ENCODE measurements at places on chromosomes 5 and 9. TPM values are rescaled to one million over a fixed set of nuclear protein-coding genes. Genes with fewer than 3 reads are reported as not detected.

GRCh38 chr5:115349001-115349817 is 52.8 kb upstream of the CCDC112 start:
- DNase-seq, result no peak

DNA sequence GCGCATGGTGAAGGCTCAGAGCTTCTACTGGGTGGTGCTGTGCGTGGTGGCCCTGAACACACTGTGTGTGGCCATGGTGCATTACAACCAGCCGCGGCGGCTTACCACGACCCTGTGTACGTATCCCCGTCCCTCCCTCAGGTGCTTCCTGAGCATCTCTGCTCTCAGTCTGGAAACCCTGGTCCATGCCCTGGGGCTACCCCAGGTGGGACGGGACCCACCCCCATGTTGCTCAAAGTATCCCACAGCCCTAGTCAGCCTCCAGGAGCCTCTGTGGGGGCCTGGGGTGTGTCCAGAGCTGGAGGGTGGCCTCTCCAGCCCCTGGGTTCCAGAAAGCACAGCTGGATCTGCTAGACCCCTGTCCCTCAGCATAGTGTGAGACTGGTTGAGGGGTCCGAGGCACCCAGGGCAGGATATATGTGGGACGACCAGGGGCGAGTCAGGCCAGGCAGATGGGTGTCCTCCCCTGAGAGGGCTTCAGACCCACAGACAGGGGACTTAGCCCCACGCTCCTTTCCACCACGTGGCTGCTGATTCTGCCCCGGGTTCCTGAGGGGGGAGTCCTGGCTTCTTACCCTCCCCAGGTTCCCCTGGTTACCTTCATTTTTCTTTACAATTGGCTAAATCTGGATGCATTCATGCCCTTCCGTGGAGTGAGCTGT is 94.0 kb downstream of the CACNA1B start:
- DNase-seq, result no peak

DNA sequence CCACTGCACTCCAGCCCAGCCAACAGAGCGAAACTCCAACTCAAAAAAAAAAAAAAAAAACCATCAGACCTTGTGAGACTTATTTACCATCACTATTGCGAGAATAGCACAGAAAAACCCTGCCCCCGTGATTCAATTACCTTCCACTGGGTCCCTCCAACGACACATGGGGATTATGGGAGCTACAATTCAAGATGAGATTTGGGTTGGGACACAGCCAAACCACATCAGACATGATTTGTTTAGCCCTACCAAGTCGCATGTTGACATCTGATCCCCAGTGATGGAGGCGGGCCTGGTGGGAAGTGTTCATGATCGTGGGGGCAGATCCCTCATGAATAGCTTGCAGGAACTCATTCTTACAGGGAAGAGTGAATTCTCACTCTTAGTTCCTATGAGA is 26.6 kb downstream of the MYO10 start:
- no peak for DNase-seq

DNA sequence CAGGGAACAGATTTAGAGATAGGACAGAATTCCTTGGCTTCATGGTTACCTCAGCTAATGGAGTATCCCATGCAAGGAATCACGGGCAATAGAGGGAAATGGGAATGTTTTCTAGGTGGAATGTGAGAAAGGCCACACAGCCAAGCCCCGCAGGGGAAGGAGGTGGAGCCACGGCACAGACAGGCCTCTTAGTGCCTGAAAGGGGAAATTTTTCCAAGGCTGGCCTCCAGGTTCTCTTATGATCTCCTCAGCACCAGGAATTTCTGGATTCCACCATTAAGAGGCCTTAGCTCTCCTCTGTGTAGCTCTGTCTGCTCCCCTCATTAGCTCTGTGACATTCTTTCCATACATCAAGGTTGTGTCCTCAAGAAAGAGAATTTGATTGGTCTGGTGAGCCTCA is 124.7 kb downstream of the GALNT10 start:
- no peak for DNase-seq

GRCh38 chr5:90982576-90982975 is 400.5 kb downstream of the ARRDC3 start:
- no peak for DNase-seq

DNA sequence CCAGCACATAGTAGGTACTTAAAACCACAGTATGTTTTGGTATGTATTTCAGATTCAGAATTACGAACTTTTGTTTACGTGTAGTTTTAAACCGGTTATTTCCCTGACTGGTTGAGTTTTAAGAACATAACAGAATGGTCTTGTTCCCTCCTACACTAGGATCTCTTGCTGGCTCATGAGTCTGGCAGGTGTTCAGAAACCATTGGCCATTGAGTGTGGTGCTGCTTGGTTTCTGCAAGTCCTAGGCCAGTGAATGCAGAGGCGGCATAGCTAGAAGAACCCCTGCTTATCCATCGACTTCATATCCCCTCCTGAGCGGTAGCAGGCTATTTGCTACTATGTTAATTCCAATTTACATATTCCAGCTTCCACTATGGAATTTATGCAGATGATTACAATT is 65.6 kb downstream of the GPR21 start:
- no peak for DNase-seq

Gene LCN15
- not detected for total RNA-seq

Gene LURAP1L
- total RNA-seq, result 11.1 TPM

DNA sequence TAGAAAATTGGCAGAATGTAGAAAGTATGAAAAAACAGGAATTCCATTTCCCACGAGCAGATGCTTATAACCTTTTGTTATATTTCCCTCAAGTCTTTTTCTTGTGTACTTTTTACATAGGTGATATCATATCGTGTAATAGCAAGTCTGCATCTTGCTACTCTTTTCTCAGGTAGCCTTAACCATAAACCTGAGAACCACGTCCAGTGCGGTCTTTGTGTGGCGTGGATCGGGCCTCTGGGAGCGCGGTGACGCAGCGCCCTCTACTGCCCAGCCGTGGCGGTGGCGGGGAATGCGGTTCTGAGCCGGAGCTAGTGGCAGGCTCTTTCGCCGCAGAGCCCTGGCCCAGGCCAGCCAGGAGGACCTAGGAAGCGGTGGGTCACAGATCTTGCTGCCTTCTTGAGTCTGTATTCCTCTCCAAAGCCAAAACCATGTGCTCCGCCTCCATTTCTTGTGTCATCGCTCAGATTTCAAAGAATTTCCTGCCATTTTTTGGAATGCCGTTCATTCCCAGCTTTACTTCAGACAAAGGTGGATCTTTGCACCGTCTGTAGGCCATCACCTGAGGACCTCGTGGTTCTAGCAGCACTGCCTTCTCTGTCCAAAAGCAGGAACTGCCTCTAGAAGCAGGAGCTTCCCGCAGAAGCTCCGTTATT is 71.9 kb downstream of the MVB12B start:
- peak; percentile 82 for DNase-seq

GRCh38 chr9:107703651-107704050 is 214.1 kb upstream of the KLF4 start:
- no peak for DNase-seq

Gene UBE2QL1
- 0.31 TPM for total RNA-seq

DNA sequence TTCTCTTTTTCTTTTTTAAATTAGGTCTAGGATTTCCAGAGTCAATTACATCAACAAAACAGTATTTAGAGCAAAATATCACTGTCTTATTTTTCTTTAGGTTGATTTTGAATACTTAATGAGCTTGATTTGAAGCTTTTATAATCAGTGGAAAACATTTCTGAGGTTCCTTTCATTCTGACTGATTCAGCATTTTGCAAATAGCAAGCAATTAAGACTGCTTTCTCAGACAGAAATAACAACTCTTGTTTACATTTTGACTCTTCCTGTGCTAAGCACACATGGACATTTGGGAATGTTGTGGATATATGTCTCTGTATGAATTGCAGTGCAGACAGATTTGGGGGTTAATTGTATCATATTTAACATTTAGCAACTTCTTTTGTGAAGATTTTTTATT is 22.2 kb upstream of the MCCC2 start:
- DNase-seq, result no peak

Gene C7
- total RNA-seq, result 849 TPM

DNA sequence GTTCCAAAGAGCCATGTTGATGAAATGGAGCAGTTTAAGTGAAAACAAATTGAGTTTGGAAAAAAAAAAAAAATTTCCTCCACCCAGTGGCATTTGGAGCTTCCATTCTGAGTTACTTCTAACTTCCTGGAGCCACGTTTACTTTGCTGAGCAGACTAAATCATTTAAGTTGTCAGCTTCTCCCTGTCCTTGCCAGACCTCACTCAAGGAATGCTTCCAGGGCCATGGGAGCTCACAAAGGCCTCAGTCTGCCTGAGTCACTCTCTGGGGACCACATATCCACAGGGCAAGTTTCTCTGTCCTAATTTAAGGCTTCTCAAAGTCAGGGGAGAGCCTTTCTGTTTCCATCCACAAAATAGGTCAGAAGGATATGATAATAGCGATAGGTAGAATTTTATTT is 210.3 kb upstream of the TNC start:
- DNase-seq, result peak; percentile 17

DNA sequence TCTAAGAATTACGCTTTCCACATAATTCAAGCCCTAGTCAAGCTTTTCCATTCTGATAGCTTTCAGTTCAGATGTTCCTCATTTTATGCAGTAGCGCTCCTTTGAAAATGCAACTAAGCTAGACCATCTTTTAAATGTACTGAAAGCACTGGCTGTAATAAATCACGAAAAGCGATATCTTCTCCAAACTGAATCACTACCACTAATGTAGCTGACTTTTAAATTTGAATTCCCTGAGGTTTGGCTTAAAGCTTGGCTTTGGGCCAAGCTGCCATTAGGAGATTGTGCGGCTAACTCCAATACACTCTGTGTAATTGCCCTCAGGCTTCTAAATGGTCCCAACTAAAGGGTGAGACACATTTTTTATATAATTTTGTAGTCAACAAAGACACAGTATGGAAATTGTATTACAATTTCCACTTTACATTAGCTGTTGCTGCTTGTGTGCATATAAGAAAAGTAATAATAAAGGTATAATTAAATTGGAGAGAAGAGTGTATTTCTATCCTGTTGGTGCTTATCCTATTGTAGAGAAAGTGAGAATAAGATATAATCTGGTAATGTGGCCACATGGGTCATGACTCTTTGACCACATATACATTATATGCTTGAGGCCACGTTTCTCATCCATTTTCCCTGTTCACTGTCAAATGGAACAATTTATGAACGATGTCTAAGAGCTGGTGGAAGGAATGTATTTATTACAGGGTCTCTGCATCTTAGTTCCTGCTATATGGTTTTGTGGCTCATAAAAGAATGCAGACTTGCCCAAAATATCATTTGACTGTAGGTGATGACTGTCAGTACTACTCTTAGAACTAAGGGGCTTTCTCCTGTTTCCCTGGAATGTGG is 118.7 kb upstream of the TAF11L2 start:
- DNase-seq, result no peak

Gene PDCD1LG2
- 2.4 TPM for total RNA-seq

DNA sequence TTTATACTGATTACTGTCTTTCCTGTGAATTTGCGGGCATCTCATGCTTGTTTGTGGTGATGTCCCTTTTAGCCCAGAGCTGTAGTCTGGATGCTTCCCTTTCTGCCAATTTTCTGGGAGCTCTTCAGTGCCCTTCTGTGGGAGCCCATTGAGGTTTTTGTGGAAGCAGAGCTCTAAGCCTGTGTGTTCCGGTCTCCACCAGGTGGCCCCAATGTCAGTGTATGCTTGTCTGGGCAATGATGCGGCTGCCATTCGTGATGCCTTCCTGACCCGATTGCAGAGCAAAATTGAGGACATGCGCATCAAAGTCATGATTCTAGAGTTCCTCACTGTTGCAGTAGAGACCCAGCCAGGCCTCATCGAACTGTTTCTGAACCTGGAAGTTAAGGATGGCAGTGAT is 35.1 kb downstream of the SH3GLB2 start:
- no peak for DNase-seq

- DNase-seq, result no peak
These were observed 49.2 kb downstream of the NACC2 start for GRCh38 chr9:136045595-136046553.

GRCh38 chr9:114007991-114008666 is 70.0 kb downstream of the AMBP start:
- peak; percentile 24 for DNase-seq

- DNase-seq, result no peak
These were observed 14.4 kb upstream of the PHF19 start for GRCh38 chr9:120891245-120891883.

- peak; percentile 29 for DNase-seq
These were observed 256.7 kb downstream of the PARP8 start for GRCh38 chr5:50922942-50923767.

GRCh38 chr9:94026816-94027215 is 57.4 kb upstream of the PTPDC1 start:
- DNase-seq, result no peak

- DNase-seq, result no peak
These were observed 227.0 kb downstream of the ENC1 start for GRCh38 chr5:74413403-74414048.

- DNase-seq, result no peak
These were observed 28.2 kb downstream of the CNOT6 start for GRCh38 chr5:180522330-180522729.

GRCh38 chr5:94698197-94698596 is 79.7 kb downstream of the SLF1 start:
- DNase-seq, result no peak

DNA sequence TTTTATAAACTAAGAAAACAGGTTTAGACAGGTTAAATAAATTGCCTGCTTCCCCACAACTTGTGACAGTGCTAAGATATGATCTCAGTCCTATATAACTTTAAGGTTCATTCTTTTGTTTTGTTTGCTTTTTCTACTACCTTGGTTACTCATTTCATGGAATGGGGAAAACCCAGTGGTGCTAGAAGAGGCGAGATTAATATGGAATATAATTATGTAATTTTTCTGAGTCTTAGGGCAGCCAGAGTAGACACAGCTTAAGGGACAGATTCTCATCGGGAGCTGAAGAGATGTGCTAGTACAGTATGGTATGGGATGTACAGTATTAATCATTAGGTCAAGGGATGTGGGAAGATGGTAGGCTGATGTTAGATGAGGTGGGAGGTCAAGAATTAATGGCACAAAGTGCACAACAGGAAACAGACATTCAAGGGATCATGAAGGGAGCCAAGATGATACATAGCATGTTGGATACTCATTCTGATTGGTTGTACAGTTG is 6.2 kb downstream of the TRIM32 start:
- no peak for DNase-seq

Gene IL13
- total RNA-seq, result not detected

GRCh38 chr5:16245956-16246355 is 66.4 kb upstream of the MARCHF11 start:
- peak; percentile 12 for DNase-seq

DNA sequence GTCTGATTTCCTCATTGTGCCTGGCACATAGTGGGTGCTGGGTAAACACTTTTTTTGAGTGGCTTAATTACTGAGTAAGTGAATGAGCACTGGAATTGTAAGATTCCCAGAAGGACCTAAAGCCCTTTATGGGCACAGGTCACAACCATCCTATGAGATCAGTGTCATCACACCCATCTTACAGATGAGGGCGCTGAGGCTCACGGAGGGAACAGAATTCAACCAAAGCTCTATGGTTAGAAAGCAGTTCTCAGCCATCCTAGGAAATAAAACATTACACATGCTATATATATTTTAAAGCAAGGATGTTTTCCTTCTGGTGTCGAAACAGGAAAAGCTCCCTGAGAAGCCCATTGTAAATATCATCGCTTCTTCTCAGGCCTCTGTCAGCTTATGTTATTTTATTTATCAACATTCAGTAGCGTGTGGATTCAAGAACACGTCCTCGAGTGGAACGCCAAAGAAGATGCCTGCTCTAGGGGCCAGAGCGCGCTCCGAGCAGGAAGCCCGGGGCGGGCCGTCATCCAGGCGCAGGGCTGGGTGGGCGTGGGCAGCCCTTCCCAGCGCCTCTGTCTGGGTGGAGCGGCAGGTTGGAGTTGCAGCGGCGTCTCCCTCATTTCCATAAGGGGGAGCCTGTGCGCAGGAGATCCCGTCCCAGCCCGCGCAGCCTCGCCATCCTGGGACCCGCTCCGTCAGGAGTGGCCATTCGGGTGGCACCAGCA is 155.8 kb upstream of the SMIM23 start:
- DNase-seq, result peak; percentile 85

GRCh38 chr5:120297616-120298015 is 166.5 kb upstream of the PRR16 start:
- DNase-seq, result no peak
